ENCODE measurements at places on chromosomes 11 and 22. TPM values are rescaled to one million over a fixed set of nuclear protein-coding genes. Genes with fewer than 3 reads are reported as not detected.

CTNND1 gene
- 253 TPM for total RNA-seq

RTN4RL2 gene
- 10.4 TPM for total RNA-seq

TEX54 gene
- total RNA-seq: not detected

FGF3 gene
- not detected for total RNA-seq

MYO7A gene
- 2.8 TPM for total RNA-seq

SNX32 gene
- 4.2 TPM for total RNA-seq

BAIAP2L2 gene
- 12.1 TPM for total RNA-seq

OR5AS1 gene
- total RNA-seq: not detected

GP1BB gene
- total RNA-seq: 1.9 TPM

PUS3 gene
- 13.5 TPM for total RNA-seq

KIF18A gene
- total RNA-seq: 8.1 TPM

CDON gene
- total RNA-seq: 157 TPM

NCR3LG1 gene
- 12.3 TPM for total RNA-seq

BARX2 gene
- total RNA-seq: 186 TPM

ZNF70 gene
- 12.3 TPM for total RNA-seq

EHBP1L1 gene
- total RNA-seq: 10.9 TPM

All from type B pancreatic cell (in vitro differentiated cells).